Breast epithelium (tissue), 4 donors: ENCODE measurements at places on chromosomes 4 and X.

DNA sequence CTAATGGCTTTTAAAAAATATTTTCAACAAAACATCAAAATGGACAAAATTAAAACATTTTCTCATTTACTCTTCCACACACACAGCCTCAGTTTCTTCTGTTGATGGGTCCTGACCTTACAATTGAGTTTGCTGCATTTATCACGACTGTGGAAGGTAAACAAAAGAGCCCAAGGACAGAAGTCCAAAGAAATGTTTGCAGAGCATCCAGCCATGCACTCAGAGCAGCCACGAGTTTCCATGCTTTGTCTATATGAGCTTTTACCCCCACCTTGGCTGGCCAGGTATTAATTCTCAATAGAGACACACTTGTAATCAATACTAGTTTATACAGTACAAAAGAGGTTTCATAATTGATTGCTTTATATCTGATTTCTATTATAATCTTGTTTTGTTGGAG, 85.0 kb upstream of the WDFY3 start:
- no peaks in the 10 kb centered on the region for H3K27me3 ChIP-seq
- no peaks in the 10 kb centered on the region for H3K36me3 ChIP-seq
- no peaks in the 10 kb centered on the region for H3K4me1 ChIP-seq
- no peak overlapping the region for H3K4me3 ChIP-seq
- no peak for DNase-seq

DNA sequence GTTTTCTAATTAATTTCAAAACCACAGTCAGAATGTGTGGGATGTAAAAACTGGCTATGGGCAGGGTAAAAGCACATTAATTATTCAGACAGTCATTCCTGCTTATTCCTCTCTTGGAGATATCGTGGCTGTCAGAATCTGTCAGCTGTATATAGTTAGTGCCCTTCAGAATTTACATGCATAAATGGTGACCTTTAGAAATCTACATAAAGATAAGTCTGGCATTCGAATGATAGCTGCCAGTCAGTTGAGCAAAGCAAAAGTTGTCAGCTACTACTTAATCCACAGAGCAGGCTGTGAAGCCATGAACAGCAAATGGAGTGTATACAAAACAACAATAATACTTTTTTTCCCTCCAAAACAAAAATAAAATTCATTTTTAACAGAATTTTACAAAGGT, 189.5 kb downstream of the ADGRL3 start:
- H3K4me1 ChIP-seq: no peaks in the 10 kb centered on the region
- no peak for DNase-seq
- H3K27ac ChIP-seq: no peak overlapping the region
- no peak overlapping the region for H3K4me3 ChIP-seq

- DNase-seq: no peak
- no peak overlapping the region for H3K4me3 ChIP-seq
- H3K27me3 ChIP-seq: no peaks in the 10 kb centered on the region
- H3K27ac ChIP-seq: no peak overlapping the region
Measured at GRCh38 chrX:3576886-3577501, 136.5 kb downstream of the PRKX start.

- H3K4me1 ChIP-seq: no peaks in the 10 kb centered on the region
- DNase-seq: no peak
- H3K4me3 ChIP-seq: no peak overlapping the region
- H3K27ac ChIP-seq: no peak overlapping the region
Measured at GRCh38 chr4:115969756-115970155, 856.3 kb upstream of the NDST4 start.

- no peak overlapping the region for H3K4me3 ChIP-seq
- peaks cover 2% of the 10 kb centered on the region for H3K27me3 ChIP-seq
- DNase-seq: no peak
Measured at GRCh38 chrX:47456080-47456479, 26.9 kb downstream of the ZNF41 start.

- H3K36me3 ChIP-seq: no peaks in the 10 kb centered on the region
- DNase-seq: no peak
- H3K4me3 ChIP-seq: no peak overlapping the region
- no peaks in the 10 kb centered on the region for H3K4me1 ChIP-seq
Measured at GRCh38 chr4:2280531-2281300, 18.8 kb upstream of the MXD4 start.
